ENCODE measurements at places on chromosomes 5 and 9.

- no peak for DNase-seq
Measured at GRCh38 chr5:33984671-33985124, at the start of gene SLC45A2. Gene SLC45A2 (minus strand): TSS chr5:33984693. CDS start chr5:33984583, 110 bp downstream.

DNA sequence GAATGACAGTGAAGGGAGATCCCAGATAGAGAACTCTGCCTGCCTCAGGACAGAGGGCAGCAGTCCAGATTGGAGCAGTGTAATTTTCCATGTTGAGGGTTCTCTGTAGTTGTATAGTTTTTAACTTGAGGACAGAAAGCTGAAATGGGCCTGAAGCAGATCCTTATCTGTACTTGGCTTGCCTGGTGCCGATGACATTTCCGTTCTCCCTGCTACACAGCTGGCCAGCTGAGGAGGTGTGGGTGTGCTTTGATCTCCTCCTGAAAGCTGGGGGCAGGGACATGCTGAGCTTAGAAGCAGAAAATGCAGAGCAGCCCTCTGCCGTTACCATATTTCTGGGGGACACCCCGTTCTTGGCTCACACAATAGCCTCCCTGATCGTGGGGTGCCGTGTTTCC is 10.5 kb downstream of the GLRX start:
- peak; percentile 81 for DNase-seq

DNA sequence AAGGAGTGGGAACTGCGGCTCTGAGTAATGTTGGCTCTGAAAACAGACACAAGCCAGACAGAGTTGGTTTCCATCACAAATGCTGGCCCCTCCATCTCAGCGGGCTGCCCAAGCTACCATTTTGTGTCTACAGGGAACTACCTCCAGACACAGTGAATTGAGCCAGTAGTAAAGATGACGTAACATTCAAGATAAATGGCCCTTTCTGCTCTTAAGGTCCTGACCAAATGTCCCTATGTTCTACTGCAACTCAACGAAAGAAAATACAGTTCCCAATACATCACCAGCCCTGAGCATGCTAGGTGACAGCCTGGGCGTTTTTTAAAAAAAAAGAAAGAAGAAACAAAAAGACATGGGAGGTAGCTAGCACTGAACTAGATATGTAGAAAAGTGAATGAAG is 227.8 kb upstream of the RASEF start:
- no peak for DNase-seq

DNA sequence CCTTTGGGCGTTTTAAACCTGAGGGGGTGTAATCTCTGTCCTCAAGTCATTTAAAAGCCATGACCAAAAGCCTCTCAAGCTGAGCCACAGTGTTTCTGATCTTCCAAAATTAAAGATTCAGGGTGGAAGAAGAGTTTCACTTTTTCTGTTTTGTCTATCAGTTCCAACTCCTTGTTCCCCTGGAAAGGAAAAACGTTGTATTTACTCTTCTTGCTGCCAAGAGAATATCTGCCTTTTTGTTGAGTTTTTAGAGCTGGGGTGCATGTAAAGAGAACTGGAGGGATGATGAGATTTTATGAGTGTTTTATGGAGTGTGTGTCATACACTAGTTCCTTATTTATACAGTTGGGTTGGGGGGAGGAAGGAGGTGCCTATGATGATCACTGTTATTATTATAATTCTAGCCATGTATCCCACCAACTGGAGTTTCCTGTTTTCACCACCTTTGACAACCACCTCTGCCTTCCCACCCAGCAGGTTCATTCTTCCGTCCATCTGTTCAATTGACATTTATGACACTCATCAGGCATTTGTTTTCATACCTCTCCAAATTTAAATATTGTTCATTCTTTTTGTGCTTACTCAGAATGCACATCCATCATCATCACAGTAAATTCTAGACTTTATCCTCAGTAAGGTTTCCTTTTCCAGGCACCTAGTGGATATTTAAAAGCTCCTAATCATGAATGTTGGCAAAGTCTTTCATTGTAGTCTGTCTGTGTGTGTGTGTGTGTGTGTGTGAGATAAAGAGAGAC is 97.9 kb upstream of the MPDZ start:
- no peak for DNase-seq

DNA sequence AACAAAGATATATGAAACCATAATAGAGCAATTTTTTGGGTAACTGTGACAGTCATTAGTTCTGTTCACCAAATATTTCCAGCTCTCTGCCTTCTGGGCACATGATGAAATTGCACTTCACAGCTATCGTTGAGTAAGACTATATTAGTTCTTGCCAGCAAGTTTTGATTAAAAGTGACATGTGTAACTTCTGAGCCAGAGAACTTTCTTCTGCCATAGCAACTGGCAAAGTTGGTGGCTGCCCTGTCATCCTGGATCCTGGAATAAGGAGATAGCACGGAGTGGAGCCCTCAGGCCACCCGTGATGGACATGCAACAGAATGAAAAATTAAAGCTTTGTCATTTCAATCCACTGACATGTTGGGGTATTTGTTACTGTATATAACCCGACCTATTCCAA is 194.4 kb upstream of the VCAN start:
- no peak for DNase-seq

Data from islet precursor cell (in vitro differentiated cells).